Non-pigmented ciliary epithelial cell (primary cell): ENCODE measurements at places on chromosomes 5 and 9.

DNA sequence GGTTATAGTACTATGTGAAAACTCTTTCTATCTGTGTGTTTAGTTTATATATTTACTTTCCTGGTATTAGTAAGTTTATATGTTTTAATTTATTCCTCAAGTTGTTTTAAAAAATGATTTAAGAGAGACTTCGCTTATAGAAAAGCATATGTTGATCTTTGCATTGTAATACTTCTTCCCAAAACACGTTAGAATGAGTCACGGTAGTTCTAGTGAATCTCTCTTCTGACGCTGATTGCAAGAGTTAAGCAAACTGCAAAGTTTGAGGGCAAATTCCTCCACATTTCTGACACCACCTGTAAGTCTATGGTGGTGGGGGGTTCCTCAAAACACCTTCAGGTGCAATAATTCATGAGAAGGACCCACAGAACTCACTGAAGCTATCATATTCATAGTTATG is 327.2 kb downstream of the GLIS3 start:
- no peak for DNase-seq

- DNase-seq = peak; percentile 65
Measured at GRCh38 chr5:87121304-87122150, 146.2 kb upstream of the RASA1 start.

DNA sequence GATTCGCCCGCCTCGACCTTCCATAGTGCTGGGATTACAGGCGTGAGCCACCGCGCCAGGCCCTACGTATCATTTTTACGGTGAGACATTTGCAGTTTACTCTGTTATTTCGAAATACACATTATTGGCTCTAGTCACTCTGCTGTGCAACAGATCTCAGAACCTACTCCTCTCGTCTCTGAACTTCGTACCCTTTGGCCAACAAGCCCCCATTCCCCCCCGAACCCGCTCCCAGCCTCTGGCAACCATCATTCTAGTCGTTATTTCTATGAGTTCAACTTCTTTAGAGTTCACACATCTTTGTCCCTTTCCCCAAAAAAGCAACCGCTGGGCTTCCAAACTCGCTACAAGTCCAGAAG is 735 bp downstream of the PTGR1 start:
- DNase-seq = no peak

DNA sequence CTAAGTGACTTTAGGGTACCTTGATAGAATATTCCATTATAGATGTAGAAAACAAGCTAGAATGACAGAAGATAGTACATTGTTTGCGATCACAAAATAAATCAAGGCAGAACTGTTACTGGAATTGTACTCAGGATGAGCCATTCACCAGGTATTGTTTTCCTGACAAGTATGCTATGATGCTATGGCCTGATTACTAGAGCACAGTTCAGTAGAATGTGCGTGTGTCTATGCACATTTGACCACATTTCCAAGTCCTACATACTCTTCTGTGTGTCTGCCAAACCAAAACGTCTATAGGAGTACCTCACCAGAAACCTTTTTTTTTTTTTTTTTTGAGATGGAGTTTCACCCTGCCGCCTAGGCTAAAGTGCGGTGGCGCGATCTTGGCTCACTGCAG is 43.3 kb upstream of the CDC42SE2 start:
- DNase-seq = no peak

GRCh38 chr9:37104183-37104889 is 16.0 kb upstream of the ZCCHC7 start:
- peak; percentile 70 for DNase-seq

DNA sequence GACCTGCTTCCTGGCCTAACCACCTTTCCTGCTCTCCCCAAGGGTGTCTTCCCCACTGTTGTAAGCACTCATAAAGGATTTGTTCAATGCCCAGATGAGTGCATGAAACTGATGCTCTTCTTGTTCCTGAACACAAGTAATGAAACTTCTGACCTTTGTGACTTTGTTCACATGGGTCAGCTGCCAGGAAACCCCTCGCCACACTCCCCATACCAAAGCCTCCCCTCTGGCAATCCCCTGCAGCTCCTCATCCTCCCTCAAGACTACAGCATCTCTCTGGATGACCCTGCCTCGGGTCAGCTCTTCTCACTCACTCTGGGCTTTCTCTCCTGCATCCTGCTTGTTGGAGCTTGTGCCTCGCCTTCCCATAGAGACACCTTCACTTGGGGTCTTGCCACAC is 72.2 kb upstream of the SPTLC1 start:
- no peak for DNase-seq

DNA sequence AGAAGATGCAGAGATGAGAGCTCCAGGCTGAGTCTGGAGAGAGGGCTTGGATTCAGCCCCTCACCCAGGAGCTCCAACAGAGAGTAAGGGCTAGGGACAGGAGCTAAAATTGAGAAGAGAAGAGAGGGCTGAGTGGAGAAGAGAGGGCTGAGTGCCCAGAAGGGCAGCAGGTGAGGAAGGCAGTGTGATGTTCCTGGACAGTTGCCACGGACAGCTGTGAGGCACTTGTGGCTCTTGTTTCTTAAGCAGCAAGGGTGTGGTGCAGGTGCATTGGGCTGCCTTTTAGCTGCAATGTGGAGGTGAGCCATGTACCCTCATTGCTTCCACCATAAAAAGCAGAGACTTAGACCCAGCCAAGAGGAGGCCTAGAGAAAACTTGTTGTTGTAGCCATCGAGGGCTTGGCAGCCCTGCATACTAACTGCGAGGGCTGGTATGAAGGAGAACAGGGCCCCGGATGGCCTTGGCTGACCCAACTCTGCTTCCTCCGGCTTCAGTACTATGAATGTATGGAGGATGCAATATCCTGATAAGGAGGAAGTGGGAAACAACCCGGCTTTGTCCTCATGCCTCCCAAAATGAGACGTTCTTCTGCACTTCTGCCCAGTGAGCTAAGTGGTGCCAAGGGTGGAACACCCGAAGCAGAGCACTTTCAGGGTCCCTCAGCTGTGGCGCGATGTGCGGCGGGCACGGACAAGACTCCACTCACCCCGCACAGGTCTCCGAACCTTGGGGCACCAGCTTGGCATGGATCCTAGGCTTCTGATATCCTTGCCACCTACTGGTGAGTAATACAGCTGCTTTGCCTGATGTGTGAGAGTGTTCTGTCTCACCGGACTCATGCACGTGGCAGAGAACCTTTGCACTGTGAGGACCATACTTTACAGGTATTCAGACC is 65.2 kb downstream of the LRRC70 start:
- DNase-seq = no peak

- DNase-seq = no peak
Measured at GRCh38 chr5:7837403-7837802, 13.5 kb downstream of the CFAP90 start.
